Esophagus squamous epithelium (tissue), 5 donors: ENCODE measurements at places on chromosomes 6 and 20.

GRCh38 chr6:141483598-141484061, 649.1 kb upstream of the GJE1 start:
- DNase-seq, result no peak

DNA sequence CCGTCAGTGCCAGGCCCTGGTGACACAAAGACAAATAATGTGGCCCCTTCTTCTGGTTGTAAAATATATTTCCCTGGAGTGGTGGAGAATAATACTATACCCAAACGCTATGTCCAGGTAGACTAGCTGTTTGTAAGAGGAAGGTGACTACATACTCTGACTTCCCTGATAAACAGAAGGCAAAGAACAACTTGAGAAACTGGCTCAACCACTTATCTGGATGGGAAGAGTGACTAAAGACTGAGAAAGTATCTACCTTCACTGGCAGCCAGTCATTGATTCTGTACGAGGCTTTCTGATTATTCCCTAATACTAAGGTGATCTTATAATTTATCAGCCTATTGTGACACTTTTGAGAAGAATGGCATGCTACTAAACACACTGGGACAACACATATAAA, 569.7 kb downstream of the EPHA7 start:
- no peak for DNase-seq

GRCh38 chr6:136189104-136189503, 61.0 kb downstream of the MTFR2 start:
- no peak for DNase-seq

- DNase-seq, result no peak
Observed at GRCh38 chr6:11609324-11610071, 71.9 kb downstream of the TMEM170B start.

GRCh38 chr20:2793471-2793870, 7.0 kb downstream of the CPXM1 start:
- DNase-seq, result no peak

DNA sequence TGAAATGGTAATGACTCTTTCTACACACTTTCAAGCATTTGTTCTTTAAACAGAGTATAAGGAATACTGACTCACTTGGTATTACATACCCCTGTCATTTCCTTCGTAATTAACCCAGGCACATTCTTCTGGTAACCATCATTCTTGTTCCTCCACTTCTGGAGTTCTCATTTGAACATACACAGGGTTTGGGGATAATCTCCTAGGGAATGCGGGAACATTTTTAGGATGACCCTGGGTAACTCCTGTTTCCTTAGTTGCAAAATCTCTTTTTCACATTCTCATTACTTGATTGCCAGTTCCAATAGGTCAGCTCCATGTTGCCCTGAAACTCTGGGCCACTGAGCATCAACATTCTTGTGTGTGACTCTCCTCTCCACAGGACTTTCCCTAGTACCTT, 51.5 kb upstream of the E2F3 start:
- DNase-seq, result no peak

GRCh38 chr6:167027308-167027707, 28.1 kb downstream of the CEP43 start:
- no peak for DNase-seq

- DNase-seq, result peak; percentile 7
Observed at GRCh38 chr6:73394577-73395354, at the start of gene DDX43. Gene DDX43, plus strand, starts transcription at chr6:73394828. Its CDS starts 78 bp downstream, at chr6:73394906.

DNA sequence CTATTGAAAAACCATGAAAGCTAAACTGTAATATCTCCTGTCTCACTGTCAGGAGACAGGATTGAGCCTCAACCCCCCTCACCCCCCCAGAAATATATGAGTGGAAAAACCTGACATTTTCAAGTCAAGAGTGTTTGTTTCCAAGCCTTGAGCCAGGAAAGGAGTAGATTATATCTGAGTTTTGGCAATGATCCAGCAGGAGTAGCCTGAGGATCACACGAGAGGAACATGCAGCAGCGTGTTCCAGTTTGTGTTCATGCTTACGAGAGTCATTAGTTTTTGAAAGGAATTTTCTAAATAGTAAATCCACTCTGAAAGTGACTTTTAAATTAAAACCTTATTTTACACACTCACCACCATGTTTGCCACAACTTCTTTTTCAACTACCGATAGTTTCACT, 15.8 kb downstream of the IL22RA2 start:
- no peak for DNase-seq

GRCh38 chr6:162029873-162030576, 697.5 kb downstream of the PRKN start:
- DNase-seq, result no peak

DNA sequence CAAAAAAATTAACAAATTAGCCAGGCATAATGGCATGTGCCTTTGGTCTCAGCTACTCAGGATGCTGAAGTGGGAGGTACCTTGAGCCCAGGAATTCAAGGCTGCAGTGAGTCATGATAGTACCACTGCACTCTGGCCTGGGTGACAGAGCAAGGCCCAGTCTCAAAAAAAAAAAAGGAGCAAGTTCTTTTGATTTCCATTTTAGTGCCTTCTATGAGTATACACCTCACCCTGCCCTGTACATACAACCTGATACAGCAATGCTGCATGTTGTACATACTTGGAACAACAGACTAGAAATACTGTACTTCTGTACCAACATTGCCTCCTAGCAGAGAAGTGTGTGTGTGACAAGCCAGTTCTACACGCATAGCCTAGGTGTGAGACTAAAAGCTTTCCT, 97.3 kb upstream of the CARMIL1 start:
- no peak for DNase-seq
